ENCODE measurements at places on chromosomes 6 and 20. TPM values are rescaled to one million over a fixed set of nuclear protein-coding genes. Genes with fewer than 3 reads are reported as not detected.

DNA sequence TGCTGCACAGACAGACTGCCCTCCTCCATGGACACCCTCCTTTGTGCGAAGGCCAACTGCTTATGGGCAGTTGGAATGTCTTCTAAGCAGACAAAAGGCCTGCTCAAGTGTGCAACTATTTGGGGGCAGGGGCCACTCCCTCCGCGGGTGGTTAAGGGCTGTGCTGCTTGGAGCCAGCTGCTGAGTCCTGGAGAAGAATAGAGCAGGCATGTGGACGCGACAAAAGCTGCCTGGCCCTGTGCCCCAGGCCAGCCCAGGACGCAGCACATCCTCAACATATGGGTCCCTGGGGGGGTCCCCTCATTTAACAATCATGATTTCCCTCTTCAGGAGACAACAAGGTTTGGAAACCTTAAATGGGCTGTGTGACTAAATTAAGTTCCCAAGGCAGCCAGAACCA, 45.5 kb upstream of the ENTPD6 start:
- DNase-seq = no peak

DNA sequence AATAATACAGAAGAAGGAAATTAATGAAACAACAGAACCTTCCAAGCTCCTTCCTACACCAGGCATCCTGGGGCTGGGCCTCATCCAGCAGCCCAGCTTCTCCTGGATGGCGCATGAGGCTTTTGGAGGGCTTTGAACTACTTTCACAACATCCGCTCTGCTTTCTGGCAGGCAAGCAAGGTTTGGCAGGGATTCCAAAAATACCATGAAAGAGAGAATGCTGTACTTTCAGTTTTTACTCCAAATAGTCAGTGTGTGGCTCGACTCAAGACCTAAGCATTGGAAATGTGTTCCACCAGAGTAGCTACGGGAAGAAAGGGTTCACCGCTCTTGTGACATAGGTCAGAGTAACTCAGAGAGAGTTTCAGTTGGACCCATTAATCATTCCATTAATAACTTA, 125.4 kb downstream of the OPRM1 start:
- DNase-seq = no peak

Gene TCF21
- not detected for total RNA-seq

DNA sequence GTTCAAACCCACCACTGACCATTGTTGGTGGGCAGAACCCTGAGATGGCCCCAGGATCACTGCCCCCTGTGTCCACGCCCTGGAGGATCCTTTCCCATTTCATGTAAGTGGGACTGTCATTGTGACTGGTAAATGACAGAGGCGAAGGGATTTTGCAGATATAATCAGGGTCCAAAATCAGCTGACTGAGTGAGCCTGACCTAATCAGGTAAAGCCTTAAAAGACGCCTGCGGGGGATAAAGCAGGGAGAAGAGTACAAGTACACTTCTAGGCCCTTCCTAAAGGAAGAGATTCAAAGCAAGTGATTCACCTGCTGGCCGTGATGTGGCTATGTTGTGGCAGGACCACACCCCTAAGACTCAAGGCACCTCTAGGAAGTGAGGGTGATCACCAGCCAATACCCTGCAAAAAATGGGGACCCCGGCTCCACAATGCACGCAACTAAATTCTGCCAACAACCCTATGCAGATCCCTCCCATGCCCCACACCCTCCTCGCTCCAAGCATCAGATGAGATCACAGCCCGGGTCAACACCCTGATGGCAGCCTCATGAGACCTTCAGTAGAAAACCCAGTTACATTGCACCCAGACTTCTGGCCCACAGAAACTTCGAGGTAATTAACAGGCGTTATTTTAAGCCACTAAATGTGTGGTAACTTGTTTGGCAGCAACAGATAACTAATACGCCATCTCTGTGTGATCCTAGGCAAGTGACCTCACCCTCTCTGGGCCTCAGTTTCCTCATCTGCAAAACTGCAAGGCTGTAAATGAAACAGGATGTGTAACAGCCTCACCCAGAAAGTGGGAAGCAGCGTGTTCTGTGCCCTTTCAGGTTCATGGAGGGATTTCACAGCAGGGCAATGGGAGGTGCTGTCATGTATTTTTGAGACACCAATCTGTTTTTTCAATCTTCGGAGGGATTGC, 11.3 kb downstream of the PREX1 start:
- DNase-seq = no peak

GRCh38 chr6:109053336-109053735, 41.3 kb downstream of the SESN1 start:
- no peak for DNase-seq

- no peak for DNase-seq
These were observed 176.4 kb upstream of the CST7 start for GRCh38 chr20:24772667-24773066.

Gene MICB
- 37.8 TPM for total RNA-seq

GRCh38 chr20:51176876-51177275, 154.0 kb upstream of the KCNG1 start:
- DNase-seq = no peak

Gene ERVFRD-1
- not detected for total RNA-seq

DNA sequence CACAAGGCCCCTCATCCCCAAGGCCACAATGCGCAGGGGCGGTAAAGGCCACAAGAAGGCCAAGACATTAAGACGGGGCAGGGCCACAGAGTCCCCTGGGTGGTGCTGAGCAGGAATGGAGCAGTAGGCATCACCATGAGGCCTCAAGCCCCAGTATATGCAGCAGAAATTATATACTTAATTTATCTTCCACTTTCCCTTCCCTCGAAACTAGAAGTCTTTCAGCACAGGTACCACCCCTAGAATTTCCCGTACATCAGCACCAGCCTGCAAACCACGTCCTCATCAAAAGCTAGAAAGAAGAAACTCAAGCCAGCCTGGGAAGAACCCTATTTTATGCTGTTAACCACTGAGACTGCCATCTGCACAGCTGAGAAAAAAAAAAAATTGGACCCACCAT, 89.4 kb downstream of the PLG start:
- peak; percentile 2 for DNase-seq

DNA sequence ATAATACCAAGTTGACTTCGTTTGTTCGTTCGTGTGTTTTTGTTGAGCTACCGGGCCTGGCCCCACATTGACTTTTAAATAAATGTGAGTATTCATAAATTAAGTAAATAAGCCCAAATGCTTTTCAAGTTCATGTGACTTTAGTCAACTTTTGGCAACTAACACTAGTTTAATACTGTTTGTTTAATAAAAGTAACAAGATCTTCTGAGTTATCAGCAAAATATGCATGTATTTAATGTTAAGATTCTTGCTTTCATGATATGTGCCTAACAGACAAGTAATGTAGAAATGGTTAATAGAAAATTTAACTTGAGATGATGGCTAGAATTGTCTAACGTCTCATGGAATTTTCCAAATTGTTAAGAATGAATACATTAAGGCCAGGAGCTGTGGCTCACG, 38.7 kb upstream of the ECI2 start:
- no peak for DNase-seq

DNA sequence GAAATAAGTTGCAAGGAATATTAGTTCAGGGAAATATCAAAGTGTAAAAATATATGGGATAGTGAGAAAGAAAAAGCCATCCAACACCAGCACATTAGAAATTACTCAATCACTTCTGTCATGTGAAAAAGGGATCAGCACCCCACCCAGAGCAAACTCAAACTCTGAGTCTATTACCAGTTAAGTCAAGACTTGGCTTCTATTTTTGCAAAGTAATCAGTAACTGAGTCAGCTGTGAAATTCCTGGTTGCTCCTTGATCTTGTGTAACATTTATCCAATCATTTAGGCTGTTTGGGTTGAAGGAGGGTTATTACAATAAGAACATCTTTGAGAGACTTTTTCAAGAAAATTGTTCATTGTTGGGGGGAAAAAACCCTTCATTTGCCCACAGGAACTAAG, 51.2 kb downstream of the SLC22A23 start:
- no peak for DNase-seq
